NCI-H1048 (cell line): ENCODE measurements at places on chromosomes 3 and 15.

DNA sequence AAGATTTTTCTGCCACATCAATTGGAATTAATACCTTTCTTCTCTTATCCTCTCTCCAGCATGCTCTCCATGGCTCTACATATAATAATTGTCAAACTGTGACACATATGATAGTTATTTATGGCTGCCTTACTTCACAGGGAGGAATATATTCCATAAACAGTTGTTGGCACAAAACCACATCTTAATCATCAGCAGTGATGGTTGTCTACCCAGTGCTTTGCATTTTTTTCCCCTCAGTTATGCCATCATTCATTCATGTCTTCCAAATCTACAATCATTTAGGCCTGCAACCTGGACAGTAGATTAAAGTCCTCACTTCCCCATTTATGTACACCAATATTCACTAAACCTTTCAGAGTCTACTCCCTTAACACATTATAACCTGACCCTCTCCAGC lies 107.7 kb downstream of the THRB start:
- DNase-seq: no peak

DNA sequence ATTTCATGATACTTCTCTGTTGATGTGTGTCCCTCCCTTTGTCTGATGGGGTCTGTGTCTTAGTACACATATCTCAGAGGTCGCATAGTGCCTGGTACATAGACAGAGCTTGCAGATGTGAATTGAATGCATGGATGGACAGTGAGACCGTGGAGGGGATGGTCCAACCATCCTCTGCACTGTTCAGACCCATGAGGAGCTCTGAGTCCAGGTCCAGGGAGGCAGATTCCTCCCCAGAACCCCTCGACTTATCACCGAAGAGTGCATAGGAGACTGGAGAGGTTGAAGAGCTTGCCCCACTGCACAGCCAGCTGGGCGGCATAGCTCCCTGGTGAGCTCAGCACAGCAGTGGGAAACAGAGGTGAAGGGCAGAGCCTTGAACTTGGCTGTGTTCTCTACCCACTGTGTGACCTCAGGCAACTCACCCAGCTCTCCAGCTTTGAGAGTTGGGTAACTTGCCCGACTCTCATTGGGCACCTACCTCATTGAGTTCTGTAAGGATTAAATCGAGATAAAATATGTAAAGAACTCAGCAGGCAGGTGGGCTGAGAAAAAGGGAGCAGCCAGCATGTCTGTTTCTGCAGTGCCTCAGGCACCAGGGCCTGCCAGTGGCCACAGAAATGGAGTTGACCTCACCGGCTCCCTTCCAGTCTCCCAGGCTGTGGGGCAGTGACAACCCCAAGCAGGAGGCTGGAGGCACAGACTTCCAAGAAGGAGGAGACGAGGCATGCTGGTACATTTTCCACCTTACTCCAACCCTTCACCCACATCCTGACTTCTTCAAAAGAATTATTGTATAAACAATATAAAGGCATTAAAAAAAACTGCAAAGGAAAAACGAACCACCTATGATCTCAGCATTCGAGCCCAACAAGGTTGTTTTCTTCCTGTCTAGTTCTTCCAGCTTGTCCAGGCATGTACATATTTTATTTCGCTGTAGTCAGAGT lies 54.1 kb upstream of the TFRC start:
- DNase-seq: no peak

GRCh38 chr3:61805510-61806080 lies 244.2 kb downstream of the PTPRG start:
- no peak for DNase-seq

- no peak for DNase-seq
Observed at GRCh38 chr3:153438271-153438670, 276.2 kb downstream of the RAP2B start.

GRCh38 chr3:128071771-128072453 lies 19.7 kb downstream of the SEC61A1 start:
- DNase-seq: no peak

DNA sequence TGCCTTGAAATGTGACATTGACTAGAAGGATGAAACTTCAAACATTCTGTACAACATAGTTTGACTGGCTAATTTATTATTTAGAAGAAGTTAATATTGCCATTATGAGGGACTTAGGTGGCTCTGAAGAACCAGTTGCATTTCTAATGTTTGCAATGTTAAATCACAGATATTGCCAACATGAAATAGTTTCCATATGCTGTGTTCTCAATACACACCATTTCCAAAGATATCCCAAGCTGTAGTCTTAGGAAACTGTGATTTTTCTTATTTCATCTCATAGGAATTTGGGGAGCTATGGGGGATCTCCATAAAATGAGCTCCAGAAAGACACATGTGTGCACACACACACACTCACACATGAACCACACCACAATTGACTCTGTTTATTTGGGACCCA lies 36.3 kb downstream of the ALG1L2 start:
- DNase-seq: no peak

- DNase-seq: peak; percentile 13
Observed at GRCh38 chr3:113897373-113897777, 50.4 kb upstream of the ZDHHC23 start.

GRCh38 chr3:136750897-136751315 lies 1.3 kb downstream of the STAG1 start:
- no peak for DNase-seq

DNA sequence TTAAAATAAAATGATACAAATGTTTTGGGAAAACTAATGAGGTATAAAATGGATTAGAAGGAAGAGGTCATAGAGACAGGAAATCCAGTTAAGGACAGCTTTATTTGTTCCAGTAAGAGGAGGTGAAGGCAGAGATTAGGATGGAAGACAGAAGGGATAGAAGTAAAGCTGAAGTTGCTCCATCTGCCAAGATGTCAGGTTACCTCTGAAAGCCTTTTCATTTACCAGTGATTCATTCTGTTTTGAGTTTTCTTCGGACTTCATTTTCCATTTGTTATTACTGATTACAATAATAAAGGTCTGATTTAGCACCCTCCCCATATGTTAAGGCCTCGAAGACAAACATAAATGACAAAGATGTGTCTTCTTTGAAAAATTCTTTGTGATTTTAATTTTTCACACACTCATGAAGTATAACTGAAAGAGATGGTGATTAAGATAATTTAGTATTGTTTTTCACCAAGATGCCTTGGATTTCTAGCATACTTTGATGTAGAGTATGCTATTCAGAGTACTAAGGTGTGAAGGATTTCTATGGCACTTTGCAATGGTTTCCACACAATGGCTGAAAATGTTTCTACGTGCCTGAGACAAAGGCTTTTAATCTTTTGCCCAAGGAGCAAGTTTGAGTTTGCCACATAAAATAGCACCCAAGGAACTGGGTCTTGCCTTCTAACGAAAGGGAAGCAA lies 75.4 kb upstream of the PLAAT1 start:
- DNase-seq: no peak

DNA sequence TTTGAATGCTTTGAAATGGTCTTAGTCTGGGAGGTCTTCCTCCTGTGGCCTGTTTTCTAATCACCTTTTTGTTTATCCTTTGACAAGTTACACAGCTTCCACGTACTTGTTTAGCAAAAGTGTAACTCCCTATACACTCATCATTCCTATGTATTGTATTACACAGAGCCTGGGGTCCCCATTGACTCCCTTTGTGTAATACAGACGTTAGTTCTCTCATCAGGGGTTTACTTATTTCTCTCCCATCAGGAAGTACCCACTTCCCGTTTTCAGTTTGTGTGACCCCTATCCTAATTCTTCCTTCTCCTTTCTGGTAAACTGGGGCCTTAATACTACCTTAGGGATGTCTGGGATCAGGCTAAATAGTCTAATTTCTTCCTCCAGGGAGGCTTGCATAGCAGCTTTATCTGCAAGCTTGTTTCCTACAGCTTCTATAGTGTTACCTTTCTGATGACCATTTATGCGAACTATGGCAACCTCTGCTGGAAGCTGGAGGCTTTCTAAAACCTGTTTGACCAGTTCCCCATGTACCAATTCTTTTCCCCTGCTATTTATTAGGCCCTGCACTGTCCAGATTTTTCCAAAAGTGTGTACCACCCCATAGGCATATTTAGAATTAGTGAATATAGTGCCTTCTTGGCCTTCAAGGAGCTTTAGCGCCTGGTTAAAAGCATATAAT lies 22.4 kb downstream of the ARL8B start:
- DNase-seq: no peak

GRCh38 chr15:36398212-36398611 lies 181.2 kb upstream of the CDIN1 start:
- no peak for DNase-seq

- no peak for DNase-seq
Observed at GRCh38 chr15:66868918-66869317, 166.9 kb downstream of the SMAD6 start.

GRCh38 chr3:125165189-125165947 lies 47.2 kb downstream of the SLC12A8 start:
- DNase-seq: no peak

- no peak for DNase-seq
Observed at GRCh38 chr3:152973575-152973974, 138.6 kb downstream of the P2RY1 start.

DNA sequence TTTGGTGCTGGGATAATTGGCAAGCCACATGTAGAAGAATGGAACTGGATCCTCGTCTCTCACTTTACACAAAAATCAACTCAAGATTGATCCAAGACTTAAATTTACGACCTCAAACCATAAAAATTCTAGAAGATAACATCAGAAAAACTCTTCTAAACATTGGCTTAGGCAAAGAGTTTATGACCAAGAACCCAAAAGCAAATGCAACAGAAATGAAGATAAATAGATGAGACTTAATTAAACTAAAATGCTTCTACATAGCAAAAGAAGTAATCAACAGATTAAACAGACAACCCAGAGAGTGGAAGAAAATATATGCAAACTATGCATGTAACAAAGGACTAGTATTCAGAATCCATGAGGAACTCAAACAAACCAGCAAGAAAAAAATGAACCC lies 80.1 kb downstream of the CLDN1 start:
- no peak for DNase-seq
